ENCODE measurements at places on chromosomes 11 and 22. TPM values are rescaled to one million over a fixed set of nuclear protein-coding genes. Genes with fewer than 3 reads are reported as not detected.

DNA sequence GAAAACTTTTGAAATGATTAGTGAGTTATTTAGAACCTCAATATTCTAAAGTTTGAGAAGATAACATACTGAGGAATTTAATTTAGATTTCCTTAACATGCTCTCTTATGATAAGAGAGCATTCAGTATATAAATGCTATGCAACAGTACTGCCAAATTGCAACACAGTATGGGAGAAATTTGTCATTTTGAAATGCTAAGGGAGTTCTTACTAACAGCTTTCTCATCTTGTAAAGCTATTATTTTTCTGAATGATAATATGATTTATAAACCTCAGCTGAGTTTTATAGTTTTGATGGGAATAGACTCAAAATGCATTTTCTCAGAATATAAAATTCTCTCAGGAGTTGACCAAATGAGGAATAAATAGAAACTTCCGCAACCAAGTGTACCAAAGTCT, 108.4 kb downstream of the SPON1 start:
- DNase-seq, result no peak

- DNase-seq, result no peak
Observed at GRCh38 chr11:7591107-7591894, 77.5 kb downstream of the PPFIBP2 start.

Gene OR2D2
- 0.28 TPM for total RNA-seq

Gene VSTM5
- total RNA-seq, result 0.36 TPM
